ENCODE measurements at places on chromosomes 16 and 17.

DNA sequence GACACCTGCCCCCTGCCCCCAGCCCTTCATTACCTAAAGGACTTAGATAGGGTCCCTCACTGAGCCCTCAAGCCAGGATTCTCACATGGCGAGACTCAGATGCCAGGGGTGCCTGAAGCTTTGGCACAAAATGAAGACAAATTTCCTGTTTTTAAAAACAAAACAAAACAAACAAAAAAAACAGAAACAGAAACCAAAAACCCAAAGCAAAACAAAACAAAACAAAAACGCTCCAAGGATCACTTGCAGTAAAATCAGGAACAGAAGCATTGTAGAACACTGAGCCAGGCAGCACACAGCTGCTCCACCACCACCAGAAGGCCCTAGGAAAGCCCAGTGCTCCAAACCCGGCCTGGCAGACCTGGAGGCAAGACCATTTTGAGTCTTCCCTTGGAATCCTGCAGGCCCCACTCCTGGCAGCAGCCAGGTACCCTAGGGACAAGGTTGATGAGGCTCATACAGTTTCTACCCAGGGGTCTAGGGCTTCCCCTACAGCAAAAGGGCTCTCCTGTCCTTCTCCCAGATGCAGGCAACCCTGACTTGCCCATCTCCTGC is 20.8 kb downstream of the MYO18A start:
- DNase-seq = no peak

DNA sequence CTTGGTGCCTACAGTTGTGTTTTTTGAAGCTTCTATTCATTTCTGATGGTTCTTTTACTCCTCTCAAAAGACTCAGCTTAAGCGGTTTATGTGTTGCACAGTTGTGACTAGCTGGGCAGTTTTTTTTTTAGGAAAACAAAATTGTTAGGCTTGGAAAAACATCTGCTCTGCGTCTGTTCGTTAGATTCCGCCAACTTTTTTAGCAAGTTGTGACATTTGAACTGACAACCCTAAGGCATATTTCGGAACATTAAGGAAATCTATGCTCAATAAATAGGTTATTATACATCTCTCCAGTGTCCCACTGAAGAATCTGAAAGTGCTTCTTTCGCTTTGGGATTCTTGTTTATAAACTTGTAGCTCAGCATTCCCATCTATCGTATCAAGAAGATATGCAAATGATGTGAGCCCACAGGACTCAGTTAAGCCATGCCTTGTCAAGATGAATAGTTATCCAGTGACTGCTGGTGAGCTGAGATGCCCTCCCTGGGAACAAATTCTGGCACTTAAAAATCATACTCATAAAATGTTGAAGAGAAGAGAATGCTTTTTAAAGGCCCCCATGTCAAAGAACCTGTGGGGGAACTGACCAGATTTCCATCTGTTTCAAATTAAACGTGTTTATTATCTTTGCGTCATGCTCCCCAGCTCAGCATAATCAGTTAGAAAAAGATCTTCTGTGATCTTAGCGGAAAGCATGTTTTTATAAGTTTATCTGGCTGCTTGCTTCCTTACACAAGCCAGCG is 109.0 kb upstream of the FAM20A start:
- no peak for DNase-seq

GRCh38 chr17:51888816-51889215 is 269.7 kb downstream of the CA10 start:
- no peak for DNase-seq

DNA sequence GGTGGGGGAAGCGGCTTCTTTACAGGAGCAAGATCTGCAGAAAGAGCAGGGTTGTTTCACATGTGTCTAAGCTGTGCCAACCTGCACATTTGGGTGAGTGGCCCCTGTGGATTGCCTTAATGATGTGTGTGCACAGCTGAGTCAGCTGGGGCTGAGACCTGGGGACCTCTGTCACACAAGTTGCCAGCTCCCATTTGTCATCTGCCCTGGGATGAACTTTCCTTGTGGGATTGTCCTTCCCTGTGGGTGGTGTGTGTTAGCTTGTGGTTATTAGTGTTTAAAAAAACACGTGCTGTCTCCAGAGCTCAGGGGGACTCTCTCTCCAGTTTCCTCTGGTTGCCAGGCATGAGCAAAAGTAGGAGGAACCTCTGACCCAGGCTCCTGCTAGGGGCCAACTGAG is 400.5 kb upstream of the CCL2 start:
- no peak for DNase-seq

- no peak for DNase-seq
Measured at GRCh38 chr17:81576621-81577277, 24.6 kb upstream of the FAAP100 start.

DNA sequence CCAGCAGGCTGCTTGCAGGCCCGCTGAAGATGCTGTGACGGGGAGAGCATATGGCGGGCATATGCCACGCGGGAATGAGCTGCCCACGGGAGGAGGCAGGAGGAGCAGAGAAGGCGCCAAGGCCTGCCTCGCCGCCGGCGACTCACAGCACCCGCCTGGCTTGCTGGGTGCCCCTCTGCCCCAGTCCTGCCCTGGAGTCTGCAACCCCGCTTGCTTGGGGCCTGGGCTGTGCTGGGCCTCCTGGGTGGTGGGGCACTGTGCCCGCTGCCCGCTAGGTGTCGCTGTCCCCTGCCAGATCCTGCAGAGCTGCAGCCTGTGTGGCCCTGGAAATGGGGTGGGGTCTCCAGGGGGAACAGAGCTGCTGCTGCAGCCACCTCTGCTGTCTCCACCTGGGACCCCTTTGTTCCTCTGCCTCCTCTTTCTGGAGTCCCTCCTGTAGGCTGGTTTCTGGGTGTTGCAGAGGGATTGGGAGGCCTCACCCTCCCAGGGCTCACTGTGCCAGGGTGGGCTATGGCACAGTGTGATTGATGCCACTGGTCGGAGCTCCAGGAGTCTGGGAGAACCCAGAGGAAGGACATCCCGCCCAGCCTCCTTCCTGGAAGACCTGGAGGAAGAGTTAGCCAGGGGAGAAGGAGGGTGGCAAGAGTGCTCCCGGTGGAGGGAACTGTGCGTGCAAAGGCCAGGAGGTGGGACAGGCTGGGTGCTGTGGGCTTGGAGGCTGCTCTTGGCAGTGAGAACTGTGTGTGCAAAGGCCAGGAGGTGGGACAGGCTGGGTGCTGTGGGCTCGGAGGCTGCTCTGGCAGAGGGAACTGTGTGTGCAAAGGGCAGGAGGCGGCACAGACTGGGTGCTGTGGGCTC is 141.0 kb upstream of the CIBAR2 start:
- DNase-seq = peak; percentile 77

DNA sequence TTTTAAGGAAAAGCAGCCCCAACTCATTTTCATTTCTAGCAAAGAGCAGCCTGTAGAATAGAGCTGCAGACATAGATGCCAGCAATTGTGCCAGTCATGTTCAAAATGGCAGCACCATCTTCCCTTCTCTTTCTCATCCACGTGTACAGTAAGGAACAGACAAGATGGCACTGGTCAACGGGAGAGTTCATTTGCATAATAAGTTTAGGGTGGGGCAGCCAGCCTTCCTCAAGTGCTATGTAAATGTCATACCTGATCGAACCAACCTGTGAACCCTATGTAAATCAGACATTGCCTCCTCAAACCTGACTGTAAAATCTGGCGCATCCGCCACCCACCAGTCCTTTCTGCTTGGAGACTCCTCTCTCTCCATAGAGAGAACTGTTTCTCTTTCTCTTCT is 150.0 kb upstream of the CDH13 start:
- no peak for DNase-seq

DNA sequence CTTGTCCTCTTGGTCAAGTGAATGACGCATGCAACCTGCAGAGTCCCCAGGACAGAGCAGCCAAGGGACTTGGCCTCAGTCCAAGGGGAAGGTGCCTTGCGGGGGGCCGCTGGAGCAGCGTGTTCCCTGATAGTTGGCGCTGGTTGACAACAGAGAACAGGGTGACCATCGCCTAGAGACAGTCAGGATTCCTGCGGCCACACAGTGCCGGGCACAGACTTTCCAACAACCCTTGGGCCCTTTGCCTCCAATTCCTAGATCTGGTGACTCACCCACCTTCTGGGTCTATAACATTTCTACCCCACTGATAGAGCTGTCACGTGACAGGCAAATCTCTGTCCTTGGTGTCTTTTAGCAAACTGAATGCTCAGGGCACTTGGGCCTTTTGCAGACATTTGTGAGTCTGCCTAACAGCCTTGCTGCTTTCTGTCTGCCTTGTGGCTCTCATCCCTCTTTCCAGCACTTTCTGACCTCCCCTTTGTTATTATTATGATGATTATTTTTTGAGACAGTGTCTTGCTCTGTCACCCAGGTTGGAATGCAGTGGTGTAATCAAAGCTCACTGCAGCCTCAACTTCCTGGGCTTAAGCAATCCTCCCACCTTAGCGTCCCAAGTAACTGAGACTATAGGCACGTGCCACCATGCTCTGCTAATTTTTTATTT is 11.9 kb upstream of the TEDC2 start:
- no peak for DNase-seq

DNA sequence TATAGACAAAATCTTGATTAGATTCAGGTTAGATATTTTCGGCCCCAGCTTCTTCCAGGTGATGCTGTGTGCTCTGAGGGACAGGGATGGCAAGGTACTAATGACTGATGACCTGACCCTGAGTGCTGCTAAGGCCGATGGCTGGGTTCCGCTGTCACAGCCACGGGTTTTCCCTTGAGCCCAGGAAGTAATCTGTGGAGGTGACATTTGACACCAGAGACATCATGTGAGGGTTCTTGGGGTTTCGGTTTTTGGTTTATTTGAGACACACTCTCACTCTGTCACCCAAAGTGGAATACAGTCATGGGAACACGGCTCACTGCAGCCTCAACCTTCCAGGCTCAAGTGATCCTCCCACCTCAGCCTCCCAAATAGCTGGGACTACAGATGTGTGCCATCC is 9.8 kb downstream of the OTOP3 start:
- no peak for DNase-seq

GRCh38 chr17:38568845-38569510 is 36.8 kb downstream of the SRCIN1 start:
- no peak for DNase-seq

GRCh38 chr17:10471858-10472257 is 2.5 kb upstream of the MYH4 start:
- no peak for DNase-seq

- DNase-seq = no peak
Measured at GRCh38 chr16:46577988-46578579, 43.1 kb downstream of the SHCBP1 start.

GRCh38 chr17:79041723-79042420 is 17.9 kb downstream of the C1QTNF1 start:
- DNase-seq = no peak

GRCh38 chr16:57898961-57899360 is 72.0 kb downstream of the CNGB1 start:
- no peak for DNase-seq

DNA sequence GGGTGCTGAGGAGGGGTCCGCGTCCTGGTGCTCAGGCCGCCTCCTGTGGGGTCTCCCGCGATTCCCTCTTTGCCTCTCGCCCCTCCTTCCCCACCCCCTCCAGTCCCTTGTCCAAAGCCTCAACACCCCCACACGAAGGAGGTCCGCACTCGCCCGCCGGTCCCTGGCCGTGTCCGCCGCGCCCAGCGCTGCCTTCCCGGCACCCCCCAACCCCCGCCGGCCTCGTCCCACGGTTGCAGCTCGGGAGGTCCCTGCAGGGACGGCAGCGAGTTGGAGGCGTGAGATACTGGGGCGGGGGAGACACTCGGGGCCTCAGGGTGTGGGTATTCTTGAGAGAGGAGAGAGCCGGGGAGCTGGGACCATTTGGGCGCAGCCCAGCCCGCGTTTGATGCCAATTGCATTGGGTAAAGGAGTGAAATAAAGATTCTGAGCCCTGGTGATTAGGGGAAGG is 468 bp downstream of the FLYWCH2 start:
- DNase-seq = no peak

DNA sequence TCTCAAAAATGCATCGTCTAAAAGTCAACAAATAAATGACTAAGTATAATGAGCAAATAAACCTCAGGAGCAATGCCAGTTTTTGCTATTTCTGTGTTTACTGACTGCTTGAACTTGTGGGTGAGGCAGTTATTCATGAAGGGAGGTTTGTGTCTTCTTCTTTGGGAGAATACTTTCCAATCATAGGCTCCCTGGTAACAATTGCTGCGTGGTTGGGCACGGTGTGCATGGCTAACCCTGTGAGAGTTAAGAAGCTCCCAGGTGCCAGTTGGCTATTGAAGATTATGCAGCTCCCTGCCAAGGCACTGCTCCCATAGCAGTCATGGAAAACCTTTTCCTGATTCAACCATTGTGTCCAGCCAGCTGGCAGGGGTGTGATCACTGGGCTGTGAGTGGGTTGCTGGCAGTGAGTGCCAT is 775.9 kb upstream of the GOT2 start:
- DNase-seq = no peak

DNA sequence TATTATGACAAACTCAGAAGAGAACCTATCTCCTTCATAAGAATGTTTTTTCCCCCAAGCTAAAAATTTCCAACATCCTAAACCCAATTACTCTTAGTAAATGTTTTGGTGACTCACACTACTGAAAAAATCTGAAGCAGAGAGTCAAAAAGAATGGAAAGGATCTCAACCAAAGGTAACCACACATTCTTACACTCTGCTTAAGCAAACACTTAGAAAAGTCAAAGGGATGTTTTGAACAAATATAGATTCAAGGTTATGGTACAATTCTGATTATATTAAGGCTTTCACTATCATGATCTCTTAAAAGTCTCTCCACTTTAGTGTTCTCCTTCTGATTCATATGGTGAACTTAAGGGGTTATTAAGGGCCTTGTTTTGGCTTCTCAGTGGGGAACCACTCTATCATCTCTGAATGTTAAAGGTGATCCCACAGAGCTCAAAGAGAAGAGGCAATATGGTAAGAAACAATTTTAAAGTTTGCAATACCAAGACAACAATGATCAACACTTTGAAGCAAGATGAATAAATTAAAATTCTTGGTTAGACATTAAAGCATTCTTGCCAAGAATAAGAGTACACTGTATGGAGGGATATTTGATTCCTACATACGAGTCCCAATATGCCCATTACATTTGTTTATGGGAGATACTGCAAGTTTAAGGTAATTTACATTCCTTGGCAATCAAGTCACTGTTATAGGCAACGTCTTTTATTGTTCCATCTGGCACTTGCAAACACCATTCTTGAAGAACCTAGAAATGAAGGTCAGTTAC is 69.2 kb downstream of the CDC27 start:
- no peak for DNase-seq

DNA sequence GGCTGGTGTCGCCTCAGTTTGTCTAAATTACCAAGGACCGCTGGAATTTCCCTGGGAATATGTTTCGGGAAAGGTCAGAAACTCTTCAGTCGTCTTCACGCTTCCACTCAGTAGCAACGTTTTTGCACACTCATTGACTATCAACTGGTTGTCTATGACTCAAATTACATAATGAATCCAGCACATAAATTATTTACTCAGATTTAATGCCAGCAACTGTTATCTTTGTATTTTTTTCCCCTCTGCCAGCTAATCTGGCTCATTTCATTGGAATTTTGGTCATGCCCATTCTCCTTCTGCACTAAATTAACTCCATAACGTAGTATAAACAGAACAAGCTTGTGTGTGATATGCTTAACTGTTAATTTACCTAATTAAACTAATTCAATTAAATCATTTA is 372.7 kb upstream of the ZFHX3 start:
- no peak for DNase-seq

DNA sequence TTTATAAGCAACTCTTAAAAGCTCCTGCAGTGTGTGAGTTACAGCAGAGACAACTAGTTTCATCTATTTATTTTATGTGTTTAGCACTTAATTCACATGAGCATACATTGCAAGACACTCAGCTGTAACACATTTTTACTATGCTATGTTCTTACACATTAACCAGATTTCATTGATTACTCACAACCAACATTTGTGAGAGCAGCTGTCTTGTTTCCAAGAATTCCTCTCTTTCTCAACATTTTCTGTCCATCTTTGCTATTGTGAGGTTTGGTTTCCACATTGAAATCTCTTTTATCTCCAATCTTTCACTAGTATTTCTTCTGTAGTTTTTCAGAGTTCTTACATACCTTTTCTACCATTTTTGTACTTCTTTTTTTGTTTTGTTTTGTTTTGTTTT is 51.2 kb downstream of the COPRS start:
- DNase-seq = no peak

All from neural crest cell (in vitro differentiated cells).